Fibroblast of the aortic adventitia (primary cell): ENCODE measurements at places on chromosomes 5 and 9. TPM values are rescaled to one million over a fixed set of nuclear protein-coding genes. Genes with fewer than 3 reads are reported as not detected.

SPTAN1 gene
- total RNA-seq, result 287 and 673 TPM in 2 replicates

CLIC3 gene
- total RNA-seq, result 4.3 and 5.2 TPM in 2 replicates

AP3S1 gene
- 109 and 237 TPM in 2 replicates for total RNA-seq

SLC6A18 gene
- total RNA-seq, result not detected in 2 replicates

LURAP1L gene
- total RNA-seq, result 47.5 and 48.2 TPM in 2 replicates

FAM169A gene
- under 0.01 and 0.16 TPM in 2 replicates for total RNA-seq
